Mammary epithelial cell (primary cell): ENCODE measurements at places on chromosomes 16 and 17. TPM values are rescaled to one million over a fixed set of nuclear protein-coding genes. Genes with fewer than 3 reads are reported as not detected.
A peak's percentile ranks its signal among the peaks of the same experiment; 100 is the strongest.

Gene RAD51D
- total RNA-seq, result 11.5 and 15.0 TPM in 2 replicates

Gene RPL38
- 487 TPM for total RNA-seq

DNA sequence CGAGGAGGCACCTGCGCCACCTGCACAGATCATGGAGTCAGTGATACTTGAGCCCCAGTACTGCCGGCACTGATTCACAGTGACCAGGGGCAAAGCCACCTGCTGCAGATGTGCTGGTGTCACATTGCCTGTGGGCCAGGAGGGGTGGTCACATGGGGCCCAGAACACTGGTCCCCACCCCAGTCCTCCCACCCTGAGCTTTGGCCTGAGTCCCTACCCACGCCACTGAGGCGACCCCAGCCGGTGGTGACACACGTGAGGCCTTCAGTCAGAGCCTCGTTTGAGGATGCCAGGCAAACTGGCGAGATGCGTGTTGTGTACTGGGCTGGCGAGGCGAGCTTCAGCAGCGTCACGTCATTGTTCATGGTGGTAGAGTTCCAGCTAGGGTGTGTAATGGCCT is 1.5 kb downstream of the CTRL start:
- no peak for DNase-seq

Gene HCRT
- not detected for total RNA-seq

Gene C16orf74
- total RNA-seq, result 19.7 TPM

- no peak for DNase-seq
Observed at GRCh38 chr16:263182-263774, 12.5 kb downstream of the RGS11 start.

- no peak for DNase-seq
Observed at GRCh38 chr16:30840611-30841010, 53.3 kb downstream of the BCL7C start.

Gene SLFN13
- total RNA-seq, result 10.3 TPM

DNA sequence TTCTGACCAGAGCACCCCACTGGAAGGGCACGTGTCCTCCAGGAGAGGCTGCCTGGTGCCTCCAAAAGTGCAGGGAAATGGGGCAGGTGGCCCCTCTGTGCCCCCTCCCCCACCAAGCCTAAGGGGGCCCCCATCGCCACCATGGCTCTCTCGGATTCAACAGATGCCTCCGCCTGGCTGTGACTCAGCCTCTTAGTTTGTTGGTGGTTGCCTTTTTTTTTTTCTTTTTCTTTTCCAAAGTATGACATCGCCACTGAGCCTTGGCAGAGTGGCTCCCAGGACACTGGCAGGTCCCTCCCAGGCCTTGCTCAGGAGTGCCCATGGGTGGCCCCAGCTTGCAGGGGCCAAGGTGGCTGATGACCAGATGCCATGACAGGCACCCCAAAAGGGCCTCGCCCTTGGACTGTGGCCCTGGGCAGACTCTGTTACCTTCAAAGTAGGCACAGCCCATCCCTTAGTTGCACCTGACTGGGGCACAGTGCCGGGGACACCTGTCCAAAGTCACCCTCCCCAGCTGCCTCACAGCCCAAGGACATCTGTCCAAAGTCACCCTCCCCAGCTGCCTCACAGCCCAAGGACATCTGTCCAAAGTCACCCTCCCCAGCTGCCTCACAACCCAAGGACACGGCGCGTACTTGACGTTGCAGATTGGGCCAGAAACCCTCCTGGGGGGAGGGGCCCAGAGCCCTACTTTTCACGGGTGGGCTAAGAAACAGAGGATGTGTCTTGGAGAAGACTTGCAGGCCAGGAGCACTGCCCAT is 29.6 kb downstream of the NPTX1 start:
- peak; percentile 15 for DNase-seq

Gene ZSWIM7
- 12.2 TPM for total RNA-seq
